ENCODE measurements at places on chromosomes 6 and 20. TPM values are rescaled to one million over a fixed set of nuclear protein-coding genes. Genes with fewer than 3 reads are reported as not detected.

Gene ZNF391
- total RNA-seq, result 1.4 TPM

Gene GLP1R
- 0.08 TPM for total RNA-seq

Gene ERVFRD-1
- total RNA-seq, result not detected

Gene LY6G5B
- total RNA-seq, result 2.6 TPM

Gene KHDC1
- 0.88 TPM for total RNA-seq

Gene WFDC10A
- not detected for total RNA-seq

Gene LRRC1
- 21.9 TPM for total RNA-seq

Gene RFX6
- total RNA-seq, result not detected

Gene C2
- total RNA-seq, result 2.9 TPM

Gene MAS1
- total RNA-seq, result not detected

Gene NR2E1
- 0.08 TPM for total RNA-seq

Gene MYLK2
- 0.12 TPM for total RNA-seq

Gene LAMA2
- 3.1 TPM for total RNA-seq
